ENCODE measurements at places on chromosomes 4 and X.

DNA sequence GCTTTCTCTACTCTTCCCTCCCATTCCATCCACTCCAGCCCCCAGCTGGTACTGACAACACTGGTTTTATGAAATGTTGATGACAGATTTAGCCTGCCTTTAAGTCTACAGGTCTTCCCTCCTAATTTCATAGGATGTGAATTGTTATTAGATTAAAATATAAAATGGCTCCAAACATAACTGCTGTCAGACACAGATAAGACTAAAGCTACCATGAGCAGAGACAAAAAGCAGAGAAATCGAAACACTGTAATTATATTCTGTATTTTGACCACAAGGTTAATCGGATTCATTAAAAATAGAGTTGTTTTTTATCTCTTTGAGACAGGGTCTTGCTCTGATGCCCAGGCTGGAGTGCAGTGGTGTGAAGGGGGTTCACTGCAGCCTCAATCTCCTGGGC lies 28.3 kb downstream of the SEC24D start:
- DNase-seq = no peak

DNA sequence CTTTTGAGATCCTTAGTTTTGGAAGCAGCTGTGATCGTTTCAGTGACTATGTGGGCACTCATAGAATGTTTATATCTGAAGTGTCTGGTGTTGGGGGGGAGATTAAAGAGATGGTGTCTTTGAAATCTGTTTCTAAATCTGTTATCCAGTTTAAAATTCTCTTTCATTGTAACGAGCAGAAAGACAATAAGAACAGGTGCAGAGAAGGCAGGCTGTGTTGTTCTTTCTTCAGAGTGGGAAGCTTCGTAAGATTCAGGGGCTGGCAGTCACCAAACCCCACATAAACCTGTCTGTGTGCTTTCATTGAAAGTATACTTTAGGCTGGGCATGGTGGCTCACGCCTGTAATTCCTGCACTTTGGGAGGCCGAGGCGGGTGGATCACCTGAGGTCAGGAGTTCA lies 16.3 kb upstream of the DHRSX start:
- DNase-seq = no peak

DNA sequence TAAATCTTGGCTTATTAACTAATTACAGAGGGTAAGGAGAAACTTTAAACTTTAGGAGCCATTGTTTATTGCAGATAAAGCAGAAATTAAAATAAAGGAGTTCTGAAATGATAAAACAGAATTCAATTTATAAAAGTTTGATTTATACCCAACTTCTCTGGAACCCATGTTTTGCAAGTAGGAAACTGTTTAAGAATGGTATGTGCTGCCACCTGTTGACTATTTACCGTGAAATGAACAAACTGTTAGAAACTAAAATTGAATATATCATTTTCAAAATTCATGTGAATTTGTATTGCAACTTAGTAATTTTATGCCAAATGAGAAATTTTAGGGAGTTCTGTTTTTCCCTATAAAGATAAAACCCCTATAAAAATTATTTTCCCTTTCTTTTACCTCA lies 11.0 kb upstream of the TBC1D8B start:
- no peak for DNase-seq

- no peak for DNase-seq
Measured at GRCh38 chr4:143782521-143782920, 82.0 kb upstream of the FREM3 start.

DNA sequence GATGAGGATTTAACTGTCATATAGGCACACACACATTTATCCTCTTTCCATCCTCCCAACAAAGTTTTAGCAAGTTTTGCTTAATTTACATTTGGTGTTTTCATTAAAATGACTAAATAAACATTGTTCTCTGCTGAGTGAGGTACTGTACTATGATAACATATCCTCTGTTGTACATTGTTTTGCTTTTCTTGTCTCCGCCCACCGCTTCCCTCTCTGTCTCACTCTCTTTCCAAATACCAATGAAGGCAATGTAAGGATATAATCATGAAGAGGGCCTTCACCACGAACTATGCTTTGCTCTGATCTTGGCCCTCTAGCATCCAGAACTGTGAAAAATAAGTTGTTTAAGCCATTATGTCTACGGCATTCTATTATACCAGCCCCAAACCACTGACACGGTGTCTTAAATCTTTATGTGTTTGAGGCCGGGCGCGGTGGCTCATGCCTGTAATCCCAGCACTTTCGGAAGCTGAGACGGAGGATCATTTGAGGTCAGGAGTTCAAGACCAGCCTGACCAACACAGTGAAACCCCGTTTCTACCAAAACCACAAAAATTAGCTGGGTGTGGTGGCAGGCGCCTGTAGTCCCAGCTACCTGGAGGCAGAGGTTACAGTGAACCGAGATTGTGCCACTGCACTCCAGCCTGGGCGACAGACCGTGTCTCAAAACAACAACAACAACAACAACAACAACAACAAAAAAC lies 65.3 kb downstream of the HPRT1 start:
- DNase-seq = no peak

- no peak for DNase-seq
Measured at GRCh38 chr4:20809812-20810211, 109.6 kb downstream of the PACRGL start.

DNA sequence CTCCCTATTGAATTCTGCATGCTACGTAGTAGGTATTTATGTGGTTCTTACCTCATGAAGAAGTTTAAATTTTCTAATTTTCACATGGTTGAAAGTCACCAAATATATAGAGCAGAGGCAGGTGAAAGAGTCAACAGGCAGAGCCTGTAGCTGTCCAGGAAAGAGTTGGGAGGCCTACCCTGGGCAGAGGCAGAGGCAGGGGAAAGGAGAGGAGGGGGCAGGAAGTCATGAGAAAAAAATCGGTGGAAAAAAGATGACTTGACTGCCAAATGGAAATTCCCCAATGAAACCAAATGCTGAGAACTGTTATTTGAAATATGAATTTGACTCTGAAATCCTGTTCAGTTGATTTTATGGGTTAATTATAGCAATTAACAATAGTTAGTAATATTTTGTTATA lies 23.1 kb upstream of the GPR34 start:
- DNase-seq = no peak

DNA sequence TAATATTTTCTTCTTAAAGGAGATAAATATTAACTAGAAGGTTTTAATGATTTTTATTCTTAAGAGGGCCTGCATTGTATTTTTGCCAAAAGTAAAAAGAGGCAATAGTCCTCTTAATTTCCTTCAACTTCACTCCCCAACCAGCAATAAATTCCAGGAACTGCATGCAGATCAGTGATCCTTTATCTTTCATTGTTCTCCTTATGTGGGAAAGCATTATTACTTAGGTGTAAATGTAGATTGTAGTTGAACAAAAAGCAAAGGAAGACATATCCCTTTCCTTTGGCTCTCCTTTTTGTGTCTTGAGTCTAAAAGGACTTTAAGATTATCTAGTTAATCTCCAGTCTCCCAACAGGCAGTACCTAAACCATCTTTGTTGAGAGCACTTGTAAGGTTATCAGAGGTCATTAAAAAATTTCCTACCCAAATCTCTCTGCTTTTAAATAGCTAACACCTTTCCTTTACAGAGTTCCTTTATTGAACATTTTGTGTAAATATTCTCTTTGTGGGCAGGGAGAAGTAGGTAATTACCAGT lies 55.3 kb downstream of the RAPGEF2 start:
- no peak for DNase-seq

GRCh38 chrX:124217304-124218251 lies 114.9 kb upstream of the TEX13D start:
- no peak for DNase-seq

DNA sequence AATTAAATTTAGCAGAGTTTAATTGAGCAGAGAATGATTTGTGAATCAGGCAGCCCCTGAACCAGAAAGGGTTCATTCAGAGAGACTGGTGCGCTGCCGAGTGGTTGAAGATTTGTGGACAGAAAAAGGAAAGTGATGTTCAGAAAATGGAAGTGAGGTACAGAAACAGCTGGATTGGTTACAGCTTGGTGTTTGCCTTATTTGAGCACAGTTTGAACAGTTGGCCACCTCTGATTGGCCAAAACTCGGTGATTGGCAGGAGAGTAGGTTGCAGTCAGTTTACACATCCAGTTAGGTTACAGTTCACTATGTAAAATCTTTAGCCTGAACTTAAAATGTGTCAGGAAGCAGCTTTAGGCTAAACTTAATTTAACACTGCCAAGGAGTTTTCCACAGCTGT lies 14.9 kb downstream of the MID1IP1 start:
- no peak for DNase-seq

GRCh38 chrX:15909605-15910004 lies 55.0 kb upstream of the AP1S2 start:
- DNase-seq = no peak

DNA sequence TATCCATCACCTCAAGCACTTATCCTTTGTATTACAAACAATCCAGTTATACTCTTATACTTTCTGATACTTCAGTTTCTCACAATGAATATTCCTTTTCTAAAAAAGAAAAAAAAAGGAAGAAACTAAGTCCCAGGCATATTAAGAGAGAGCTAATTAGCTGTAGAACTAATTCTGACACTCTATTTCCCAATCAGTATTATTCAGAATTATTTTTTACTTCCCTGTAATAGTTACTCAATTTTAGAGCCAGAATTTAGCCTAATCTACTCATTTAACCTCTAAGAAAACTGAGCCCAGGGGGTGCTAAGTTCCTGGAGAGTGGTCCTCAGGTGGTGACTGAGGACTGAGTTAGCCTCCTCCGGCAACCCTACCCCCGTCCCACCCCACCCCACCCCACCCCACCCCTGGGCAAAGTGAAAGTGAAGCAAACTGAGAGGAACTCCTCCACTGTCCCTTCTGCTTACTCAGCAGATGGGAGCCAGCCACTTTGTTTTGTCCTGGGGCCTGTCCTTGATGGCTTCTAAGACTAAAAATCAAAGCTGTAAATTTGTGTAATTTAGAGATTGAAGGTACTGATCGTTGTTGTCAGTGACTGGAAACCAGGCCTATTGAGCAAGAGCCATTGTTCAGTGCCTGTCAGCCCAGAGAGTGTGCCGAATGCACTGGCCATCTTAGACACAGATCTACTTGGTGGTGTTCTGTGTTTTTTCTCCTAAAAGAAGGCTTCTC lies 162.1 kb downstream of the CBR4 start:
- DNase-seq = no peak

DNA sequence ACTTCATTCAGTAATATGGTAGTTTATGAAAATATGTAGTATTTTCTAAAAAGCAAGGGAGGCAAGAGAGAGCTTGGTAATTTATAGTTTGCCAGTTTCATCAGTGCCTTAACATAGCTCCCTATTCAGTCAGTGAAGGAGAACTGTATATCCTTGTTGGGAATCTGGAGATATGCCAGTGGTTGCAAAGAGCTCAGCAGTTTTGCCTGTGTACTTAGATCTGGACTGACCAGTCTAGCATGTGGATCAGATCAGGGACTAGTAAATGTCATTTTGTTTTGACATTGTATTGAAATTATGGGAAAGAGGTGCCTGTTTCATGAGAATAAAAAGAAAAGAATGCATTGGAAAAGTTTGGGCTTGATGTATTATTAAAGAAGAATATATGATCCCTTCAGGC lies 88.6 kb downstream of the ZIC3 start:
- DNase-seq = no peak

DNA sequence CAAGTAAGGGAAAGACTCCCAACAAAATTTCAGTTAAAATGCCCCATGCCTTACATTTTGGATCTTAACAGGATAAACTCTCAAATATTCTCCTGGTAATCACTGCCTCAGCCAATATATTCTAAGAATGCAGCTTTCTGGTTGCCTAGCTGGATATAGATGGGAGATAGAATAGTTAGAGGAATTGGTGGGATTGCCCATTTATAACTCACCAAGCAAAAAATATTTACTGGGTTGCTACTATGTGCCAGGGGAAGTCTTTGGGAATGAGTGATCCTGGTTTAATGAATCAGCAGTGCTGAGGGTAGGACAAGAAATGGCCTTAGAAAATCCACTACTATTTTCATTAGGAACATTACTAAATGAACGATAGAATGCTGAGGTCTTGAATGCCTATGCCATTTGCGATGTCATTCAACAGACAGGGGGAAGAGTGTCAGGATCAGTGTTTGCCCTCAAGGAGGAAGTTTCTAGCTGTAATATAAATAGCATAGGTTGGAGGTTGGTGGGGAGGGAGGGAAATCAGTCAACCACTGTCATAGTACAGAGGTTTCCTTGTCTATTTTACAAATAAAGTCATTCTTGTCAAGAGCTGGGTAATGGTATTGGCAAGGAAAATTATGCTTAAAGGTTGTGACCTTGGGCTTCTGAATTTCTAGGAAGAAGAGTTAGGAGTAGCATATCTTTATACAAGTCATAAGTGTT lies 63.5 kb downstream of the ENOPH1 start:
- no peak for DNase-seq

DNA sequence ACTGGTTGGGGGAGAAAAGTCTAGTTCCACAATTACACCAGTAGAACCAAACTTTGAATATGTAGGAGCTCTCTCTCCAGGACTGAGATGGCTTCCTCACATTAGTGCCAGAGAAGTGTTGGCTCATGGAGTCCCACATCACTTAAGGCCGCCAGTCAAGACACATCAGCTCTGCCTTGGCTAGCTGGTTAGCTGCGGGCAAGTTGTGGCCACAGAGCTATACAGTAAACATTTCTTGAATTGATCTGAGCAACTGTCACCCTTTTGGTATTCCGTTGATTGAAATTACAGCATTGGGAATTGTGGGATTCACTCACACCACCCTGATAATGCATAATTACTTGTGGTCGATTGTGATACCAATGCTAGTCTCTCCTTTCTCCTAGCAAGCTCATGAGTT lies 76.2 kb downstream of the LNX1 start:
- no peak for DNase-seq

DNA sequence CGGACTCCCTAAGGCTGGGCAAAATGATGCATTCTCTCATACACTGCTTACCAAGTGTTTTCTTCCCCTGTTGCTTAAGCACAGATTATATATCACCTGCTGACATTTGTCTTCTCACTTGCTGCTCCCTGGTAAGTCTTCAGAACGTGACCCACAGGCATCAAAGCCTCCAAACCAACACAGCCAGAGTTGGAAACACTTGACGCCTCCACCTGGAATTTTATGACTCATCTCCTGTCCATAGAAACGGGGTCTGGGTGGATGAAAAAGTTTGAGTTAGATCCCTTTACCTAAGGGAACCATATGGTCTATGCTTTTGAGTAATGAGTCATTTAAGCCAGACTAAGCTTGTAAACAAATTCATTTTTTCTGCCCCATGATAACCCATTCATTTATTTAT lies 251.6 kb downstream of the USP46 start:
- DNase-seq = no peak

GRCh38 chr4:130484826-130485225 lies 1388.9 kb downstream of the C4orf33 start:
- no peak for DNase-seq

- no peak for DNase-seq
Measured at GRCh38 chrX:45266456-45266855, 65.8 kb upstream of the DIPK2B start.

- no peak for DNase-seq
Measured at GRCh38 chr4:142530728-142531127, 315.4 kb downstream of the INPP4B start.

- no peak for DNase-seq
Measured at GRCh38 chr4:108884596-108884995, 121.7 kb upstream of the ETNPPL start.

GRCh38 chr4:156665780-156666366 lies 305.7 kb downstream of the PDGFC start:
- DNase-seq = no peak
